ENCODE measurements at places on chromosomes 2 and 18.

DNA sequence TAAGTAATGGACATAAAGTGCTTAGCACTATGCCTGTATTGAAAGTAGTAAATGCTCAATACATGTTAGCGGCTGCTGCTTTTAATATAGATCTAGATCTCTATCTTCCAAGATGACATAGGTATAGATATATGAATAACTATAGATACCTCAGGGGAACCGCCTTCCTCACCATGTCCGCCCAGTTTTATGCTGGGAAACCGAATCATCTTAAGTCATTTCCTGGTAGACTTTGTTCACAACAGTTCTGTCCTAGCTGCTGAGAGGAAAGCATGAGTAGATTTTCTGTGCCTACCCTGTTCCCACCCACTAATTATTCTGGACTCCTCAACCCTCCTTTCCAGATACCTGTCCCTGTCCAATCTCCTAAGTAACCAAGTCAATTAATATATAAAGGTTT, 21.6 kb upstream of the ITM2C start:
- no peak for DNase-seq

GRCh38 chr2:85421260-85422071, 3.0 kb downstream of the SH2D6 start:
- DNase-seq = no peak

- no peak for DNase-seq
Observed at GRCh38 chr2:170815311-170815710, 1.4 kb upstream of the GAD1 start.

- peak; percentile 54 for DNase-seq
Observed at GRCh38 chr2:200905618-200906296, 16.6 kb downstream of the NIF3L1 start.

- no peak for DNase-seq
Observed at GRCh38 chr2:160603771-160604510, 110.3 kb upstream of the RBMS1 start.

DNA sequence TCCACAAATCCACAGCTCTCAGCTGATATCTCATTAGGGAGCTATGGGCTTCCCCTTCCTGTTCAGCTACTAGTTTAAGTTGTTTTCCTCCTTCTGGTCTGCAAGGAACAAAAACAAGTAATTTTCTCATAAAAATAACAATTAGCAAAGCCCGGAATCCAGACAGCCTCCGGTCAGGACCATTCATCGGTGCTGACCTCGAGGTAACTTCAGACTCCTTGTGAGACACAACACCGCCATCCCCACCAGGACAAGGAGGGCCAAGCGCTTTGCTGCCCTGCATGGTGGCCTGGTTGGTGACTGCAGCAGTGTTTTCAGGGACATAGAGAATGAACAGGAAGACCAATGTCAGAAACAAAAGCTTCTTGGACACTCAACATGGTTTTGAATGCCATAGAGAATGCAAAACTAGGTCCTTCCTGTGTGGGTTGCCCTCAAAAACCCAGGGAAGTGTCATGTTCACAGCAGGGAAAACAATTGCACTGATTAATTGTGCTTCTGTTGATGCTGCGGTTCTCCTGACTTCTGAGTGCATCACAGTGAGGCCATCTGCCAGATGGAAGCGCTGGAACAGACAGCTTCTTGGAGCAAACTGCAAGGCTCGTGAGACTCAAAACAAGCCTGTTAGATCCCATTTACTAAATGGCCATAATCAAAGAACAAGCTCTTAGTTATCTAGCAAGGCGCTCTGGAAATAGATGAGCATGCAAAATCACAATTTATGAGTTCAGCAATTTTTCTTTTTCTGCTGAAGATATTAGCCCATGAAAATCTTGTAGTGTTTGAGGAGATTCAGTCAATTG, 77.1 kb downstream of the HS1BP3 start:
- DNase-seq = no peak

GRCh38 chr2:105926960-105927678, 182.4 kb downstream of the NCK2 start:
- peak; percentile 58 for DNase-seq

DNA sequence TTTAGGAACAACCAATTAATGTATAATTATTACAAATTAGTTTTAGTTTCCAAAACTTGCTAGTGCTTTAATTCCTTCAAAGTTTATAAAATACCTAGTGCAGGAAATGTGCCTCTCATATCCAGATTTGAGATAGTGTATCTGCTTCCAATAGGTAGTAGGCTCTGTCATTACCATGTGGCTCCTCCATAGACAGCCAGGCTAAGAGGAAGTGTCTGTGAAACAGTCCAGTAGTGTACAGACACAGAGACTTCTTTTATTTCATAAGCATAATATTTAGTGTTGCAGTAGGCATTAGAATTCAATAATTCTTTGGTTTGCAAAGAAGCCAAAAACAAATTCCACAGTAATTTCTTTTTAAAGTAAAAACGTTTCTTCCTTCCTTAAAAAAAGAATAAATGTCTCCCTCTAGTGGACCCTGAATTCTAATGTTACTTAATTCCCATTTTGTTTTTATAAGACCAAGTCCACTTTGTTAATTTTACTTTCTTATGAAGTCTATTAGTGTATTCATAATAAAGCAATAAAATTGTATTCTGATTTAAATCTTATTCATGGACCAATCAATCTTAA, 101.2 kb downstream of the NEB start:
- DNase-seq = no peak

DNA sequence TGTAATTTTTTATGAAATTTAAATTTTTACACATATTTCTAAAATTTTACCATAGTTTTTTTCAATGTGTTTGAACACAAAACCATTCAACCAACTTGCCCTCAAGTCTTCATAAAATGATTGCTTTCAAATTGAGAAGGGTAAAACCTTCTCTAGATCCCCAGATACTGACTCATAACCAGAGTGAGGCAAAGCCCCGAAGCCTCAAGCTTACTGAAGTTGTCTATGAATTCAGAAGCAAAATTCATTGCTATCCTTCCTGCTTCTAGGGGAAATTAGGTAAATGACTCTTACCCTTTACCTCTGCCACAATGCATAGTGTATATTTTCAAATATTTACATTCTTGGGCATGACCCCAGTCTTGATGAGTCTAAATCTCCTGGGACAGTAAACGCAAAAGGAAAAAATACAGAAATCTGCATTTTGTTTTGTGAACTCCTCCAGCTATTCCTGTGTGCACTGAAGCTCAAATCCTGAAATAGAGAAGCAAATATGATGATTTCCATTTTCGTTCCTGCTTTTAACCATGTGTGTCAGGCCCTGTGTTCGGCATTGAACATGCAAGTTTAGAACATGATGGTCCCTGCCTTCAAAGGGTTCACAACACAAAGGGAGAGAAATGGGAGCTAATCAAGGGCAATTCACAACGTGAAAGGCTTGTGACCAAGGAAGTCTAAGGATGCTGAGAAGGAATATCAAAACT, 246.3 kb downstream of the SUCLG1 start:
- no peak for DNase-seq

- no peak for DNase-seq
Observed at GRCh38 chr2:40760071-40760666, 308.3 kb upstream of the SLC8A1 start.

- no peak for DNase-seq
Observed at GRCh38 chr2:176455816-176456291, 186.6 kb downstream of the MTX2 start.

DNA sequence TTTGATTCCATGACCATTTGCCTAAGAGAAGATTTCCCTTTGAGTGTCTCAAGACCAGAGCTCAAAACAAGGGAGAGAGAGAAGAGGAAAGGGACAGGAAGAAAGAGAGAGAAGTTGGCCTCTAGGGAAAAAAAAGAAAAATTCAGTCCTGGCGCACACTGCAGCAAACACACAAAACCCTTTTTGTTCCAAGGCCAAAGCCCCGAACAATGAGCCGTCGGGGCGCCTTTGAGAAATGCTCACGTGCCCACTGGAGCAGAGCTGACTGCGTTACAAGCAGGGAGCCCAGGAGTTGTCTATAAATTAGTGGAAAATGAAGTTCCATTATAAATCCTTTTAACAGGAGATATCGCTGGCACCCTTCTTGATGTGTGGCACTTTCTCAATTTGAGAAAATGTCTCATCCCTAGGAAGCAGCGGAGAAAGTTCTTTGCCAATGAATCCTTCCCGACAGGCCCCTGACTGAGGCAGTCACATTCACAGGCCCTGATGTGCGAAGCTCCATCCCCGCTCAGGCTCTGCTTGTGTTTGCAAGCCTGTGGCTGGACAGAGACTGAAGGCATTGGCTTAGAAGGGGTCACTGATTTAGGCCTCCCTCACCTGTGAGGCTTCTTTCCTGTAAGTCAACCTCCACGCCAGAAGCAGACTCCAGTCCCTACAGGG, 32.1 kb upstream of the NCKAP5 start:
- DNase-seq = no peak

DNA sequence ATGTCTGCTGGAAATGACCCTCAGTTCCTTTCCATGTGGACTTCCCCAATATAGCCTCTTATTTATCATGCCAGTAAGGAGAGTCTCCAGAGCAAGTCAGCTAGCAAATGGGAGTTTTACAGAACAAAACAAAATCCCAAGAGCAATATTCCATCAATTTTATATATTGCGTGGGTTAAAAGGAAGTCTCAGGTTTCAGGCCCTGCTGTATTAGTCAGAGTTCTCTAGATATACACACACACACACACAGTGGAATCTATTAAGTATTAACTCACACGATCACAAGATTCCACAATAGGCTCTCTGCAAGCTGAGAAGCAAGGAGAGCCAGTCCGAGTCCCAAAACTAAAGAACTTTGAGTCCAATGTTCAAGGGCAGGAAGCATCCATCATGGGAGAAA, 102.8 kb upstream of the MAP2 start:
- no peak for DNase-seq

- no peak for DNase-seq
Observed at GRCh38 chr2:198040835-198041234, 236.4 kb downstream of the PLCL1 start.

DNA sequence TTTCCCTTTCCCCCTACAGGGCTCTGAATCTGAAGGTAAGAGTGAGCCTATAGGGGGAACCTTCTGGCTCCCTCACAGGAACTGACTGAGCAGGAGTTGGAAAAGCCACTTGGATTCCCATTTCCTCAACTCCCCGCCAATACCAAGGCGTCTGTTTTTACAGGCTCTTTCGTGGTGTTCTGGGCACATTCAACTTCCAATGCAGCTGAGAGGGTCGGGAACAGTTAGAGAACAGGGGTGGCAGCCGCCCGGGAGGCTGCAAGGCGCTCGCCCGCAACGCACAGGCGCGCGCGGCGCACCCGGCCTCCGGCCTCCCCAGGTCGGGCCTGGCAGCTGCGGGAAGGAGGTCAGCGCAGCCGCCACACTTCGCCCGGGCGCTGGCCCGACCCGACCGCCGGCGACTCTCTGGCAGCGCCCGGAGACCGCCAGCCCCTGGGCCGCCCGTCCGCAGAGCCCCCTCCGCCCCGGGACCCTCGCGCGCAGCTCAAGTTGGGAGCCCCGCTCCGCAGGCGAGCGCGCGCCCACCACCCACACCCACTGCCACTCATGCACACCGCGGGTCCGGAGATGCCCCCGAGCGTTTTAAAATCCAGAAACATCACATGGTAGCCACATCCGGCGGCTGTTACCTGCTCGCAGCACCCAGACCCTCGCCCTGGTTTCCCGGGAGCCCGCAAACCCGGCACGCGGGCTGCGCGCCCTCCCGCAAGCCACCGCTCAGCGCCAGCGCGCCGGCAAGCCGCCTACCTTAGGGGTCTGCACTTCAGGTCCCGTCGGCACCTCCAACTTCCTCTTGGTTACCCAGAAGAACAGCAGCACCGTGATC, 816 bp downstream of the GALNT14 start:
- DNase-seq = peak; percentile 10

DNA sequence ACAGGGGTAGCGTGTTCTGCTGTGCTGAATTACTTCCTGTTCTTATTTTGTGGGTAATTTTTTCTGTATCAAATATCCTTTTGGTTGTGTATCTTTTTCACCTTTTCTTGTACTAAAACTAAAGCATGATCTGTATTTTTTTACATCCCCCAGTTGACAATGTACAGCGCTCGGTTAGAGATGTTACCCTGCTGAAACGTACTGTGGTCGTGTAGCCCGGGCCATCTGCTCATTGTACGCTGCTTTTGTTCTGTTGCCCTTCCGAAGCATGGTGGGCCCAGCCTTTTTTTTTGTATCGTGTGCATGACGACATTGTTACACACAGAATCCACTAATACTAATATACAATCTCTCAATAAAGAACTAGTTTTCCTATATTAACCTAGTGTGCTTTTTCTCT, 233.1 kb downstream of the HAUS1 start:
- no peak for DNase-seq

- no peak for DNase-seq
Observed at GRCh38 chr18:23177433-23178072, 42.3 kb downstream of the CABLES1 start.

DNA sequence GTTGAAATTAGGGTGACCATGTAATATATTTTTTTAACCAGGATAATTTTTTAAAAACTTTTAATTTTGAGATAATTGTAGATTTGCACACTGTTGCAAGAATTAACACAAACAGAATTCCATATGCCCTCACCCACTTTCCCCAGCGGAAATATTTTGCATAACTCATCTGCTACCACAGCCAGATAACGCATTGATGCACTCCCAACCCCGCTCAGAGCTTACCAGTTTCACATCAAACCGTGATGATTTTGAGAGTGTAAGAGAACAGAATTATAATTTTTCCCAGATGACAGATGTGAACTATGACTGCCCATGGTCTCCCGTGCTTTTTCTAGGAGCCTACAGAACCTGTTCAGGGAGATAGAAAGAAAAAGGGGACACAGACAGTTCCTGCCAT, 35.2 kb upstream of the LDLRAD4 start:
- DNase-seq = no peak

DNA sequence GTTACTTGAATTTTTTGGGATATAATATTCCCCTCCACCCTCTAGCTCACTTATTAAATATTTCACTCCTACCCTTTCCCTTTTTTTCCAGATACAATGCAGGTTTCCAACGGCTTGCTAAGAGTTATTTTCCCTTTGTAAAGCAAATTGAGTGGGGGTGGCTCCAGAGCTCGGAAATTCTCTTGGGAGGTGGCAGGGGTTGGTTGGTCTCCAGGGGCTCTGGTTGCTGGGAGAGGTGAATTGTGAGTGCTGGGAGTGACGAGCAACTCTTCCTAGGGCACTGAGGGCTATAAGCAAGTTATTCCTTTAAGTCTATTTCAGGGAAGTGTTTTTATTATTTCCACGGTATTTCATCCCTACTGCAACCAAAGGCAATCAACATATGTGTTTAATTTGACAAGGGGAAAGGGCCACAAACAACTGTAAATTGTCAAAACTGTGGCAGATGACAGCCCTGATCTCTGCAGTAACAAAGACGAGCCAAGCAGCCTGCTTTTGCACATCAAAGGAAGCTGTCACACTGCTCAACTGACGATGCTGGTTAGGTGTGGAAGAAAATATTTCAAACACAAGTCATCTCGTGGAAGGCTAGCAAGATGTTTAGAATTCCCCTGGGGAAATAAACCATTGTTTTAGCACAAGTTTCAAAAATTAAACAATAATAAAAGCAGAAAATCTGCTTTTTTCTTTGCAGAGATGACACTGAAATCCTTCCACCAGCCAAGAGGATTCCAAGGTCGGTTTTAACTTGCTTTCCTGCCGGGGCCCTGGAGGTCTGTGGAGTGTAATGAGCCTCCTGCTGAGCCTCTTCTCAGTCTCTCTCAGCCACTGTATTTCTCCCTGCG, 34.8 kb upstream of the ASXL2 start:
- no peak for DNase-seq

- no peak for DNase-seq
Observed at GRCh38 chr2:108978709-108979111, 10.3 kb downstream of the EDAR start.
